ENCODE measurements at places on chromosomes 1 and 21.

DNA sequence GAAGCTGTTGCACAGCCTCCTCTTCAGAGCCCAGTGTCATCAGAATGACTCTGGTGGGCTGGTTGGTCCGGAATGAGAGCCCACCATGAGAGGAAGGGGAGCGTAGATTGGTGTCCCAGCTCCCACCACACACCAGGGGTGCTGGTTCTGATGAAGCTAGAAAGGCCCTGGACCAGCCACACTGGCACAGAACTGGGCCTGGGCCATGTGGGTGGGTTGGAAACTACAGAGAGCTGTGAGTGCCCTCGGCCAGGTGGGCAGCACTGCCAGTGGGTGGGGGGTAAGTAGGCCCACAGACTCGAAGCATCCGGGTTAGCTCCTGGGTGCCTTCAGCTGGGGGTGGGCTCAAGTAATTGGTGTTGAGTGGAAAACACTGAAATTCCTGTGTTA is 11.6 kb upstream of the TFF1 start:
- no peaks in the 10 kb centered on the region for H3K36me3 ChIP-seq
- H3K4me1 ChIP-seq, result no peaks in the 10 kb centered on the region
- no peak overlapping the region for H3K27ac ChIP-seq
- H3K27me3 ChIP-seq, result peaks cover 44% of the 10 kb centered on the region

- no peak overlapping the region for H3K4me3 ChIP-seq
- no peak for DNase-seq
- no peaks in the 10 kb centered on the region for H3K4me1 ChIP-seq
- no peaks in the 10 kb centered on the region for H3K27me3 ChIP-seq
- no peaks in the 10 kb centered on the region for H3K36me3 ChIP-seq
- no peak overlapping the region for H3K27ac ChIP-seq
Observed at GRCh38 chr1:246283771-246284410, 223.2 kb downstream of the SMYD3 start.

GRCh38 chr1:22398656-22399420 is 52.8 kb upstream of the ZBTB40 start:
- H3K4me1 ChIP-seq, result no peaks in the 10 kb centered on the region
- H3K27ac ChIP-seq, result no peak overlapping the region
- H3K4me3 ChIP-seq, result no peak overlapping the region

GRCh38 chr1:32761936-32762335 is 55.2 kb downstream of the YARS1 start:
- no peak overlapping the region for H3K4me3 ChIP-seq
- peak overlapping the region; percentile 7 for H3K27ac ChIP-seq
- H3K27me3 ChIP-seq, result no peaks in the 10 kb centered on the region
- no peak for DNase-seq

GRCh38 chr1:78171736-78172590 is 126.2 kb downstream of the GIPC2 start:
- no peak for DNase-seq
- no peak overlapping the region for H3K27ac ChIP-seq
- no peaks in the 10 kb centered on the region for H3K36me3 ChIP-seq
- H3K4me1 ChIP-seq, result no peaks in the 10 kb centered on the region
- H3K4me3 ChIP-seq, result no peak overlapping the region

GRCh38 chr1:196407358-196408051 is 200.7 kb downstream of the KCNT2 start:
- no peak for DNase-seq
- H3K27me3 ChIP-seq, result no peaks in the 10 kb centered on the region
- H3K4me3 ChIP-seq, result no peak overlapping the region
- H3K27ac ChIP-seq, result peak overlapping the region; percentile 56
- H3K4me1 ChIP-seq, result no peaks in the 10 kb centered on the region

DNA sequence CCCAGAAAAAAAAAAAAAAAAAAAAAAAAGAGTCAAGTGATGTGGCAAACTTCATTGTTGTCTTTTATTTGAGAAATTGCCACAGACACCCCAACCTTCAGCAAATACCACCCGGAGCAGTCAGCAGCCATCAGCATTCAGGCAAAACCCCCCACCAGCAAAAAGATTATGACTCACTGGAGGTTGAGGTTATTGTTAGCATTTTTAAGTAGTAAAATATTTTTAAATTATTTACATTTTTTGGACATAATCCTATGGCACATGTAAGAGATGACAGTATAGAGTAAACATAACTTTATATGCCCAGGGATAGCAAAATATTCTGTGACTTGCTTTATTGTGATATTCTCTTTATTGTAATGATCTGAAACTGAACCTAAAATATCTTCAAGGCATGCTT is 95.6 kb downstream of the CENPF start:
- no peaks in the 10 kb centered on the region for H3K36me3 ChIP-seq
- no peak for DNase-seq
- H3K4me3 ChIP-seq, result no peak overlapping the region
- no peaks in the 10 kb centered on the region for H3K4me1 ChIP-seq
- no peaks in the 10 kb centered on the region for H3K27me3 ChIP-seq

- no peak overlapping the region for H3K27ac ChIP-seq
- no peak overlapping the region for H3K4me3 ChIP-seq
- no peak for DNase-seq
- no peaks in the 10 kb centered on the region for H3K4me1 ChIP-seq
- no peaks in the 10 kb centered on the region for H3K36me3 ChIP-seq
- no peaks in the 10 kb centered on the region for H3K27me3 ChIP-seq
Observed at GRCh38 chr1:193614817-193615216, 428.4 kb upstream of the B3GALT2 start.

GRCh38 chr1:36304521-36304920 is 1.6 kb upstream of the SH3D21 start:
- no peaks in the 10 kb centered on the region for H3K27me3 ChIP-seq
- no peak overlapping the region for H3K27ac ChIP-seq
- H3K36me3 ChIP-seq, result peaks cover 44% of the 10 kb centered on the region
- peaks cover 26% of the 10 kb centered on the region for H3K4me1 ChIP-seq
- no peak for DNase-seq

GRCh38 chr1:61124696-61125095 is 42.3 kb downstream of the NFIA start:
- peaks cover 17% of the 10 kb centered on the region for H3K4me1 ChIP-seq
- no peak overlapping the region for H3K4me3 ChIP-seq
- DNase-seq, result no peak
- no peaks in the 10 kb centered on the region for H3K36me3 ChIP-seq
- no peak overlapping the region for H3K27ac ChIP-seq
- H3K27me3 ChIP-seq, result no peaks in the 10 kb centered on the region

- H3K4me3 ChIP-seq, result no peak overlapping the region
- DNase-seq, result no peak
- no peaks in the 10 kb centered on the region for H3K27me3 ChIP-seq
- H3K36me3 ChIP-seq, result no peaks in the 10 kb centered on the region
- H3K4me1 ChIP-seq, result no peaks in the 10 kb centered on the region
- H3K27ac ChIP-seq, result no peak overlapping the region
Observed at GRCh38 chr1:2101531-2101930, 51.3 kb downstream of the PRKCZ start.

DNA sequence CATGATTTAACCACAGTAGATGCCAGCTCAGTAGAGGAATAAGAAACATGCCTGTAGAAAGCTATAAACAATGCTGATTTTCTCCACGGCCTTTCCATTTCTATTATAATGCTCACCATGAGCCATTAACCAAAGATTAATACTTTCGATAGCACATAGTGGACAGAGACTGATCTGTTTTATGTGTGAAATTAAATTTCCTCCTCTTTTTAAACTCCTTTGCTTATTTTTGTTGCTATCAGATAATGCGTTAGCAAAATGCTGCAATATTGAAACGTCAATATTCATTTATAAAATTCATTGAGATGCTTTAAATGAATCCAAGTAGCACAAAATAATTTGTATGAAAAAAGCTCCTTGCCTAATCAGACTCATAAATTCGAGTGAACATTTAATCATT is 1807.9 kb downstream of the MRPL39 start:
- no peaks in the 10 kb centered on the region for H3K4me1 ChIP-seq
- H3K36me3 ChIP-seq, result no peaks in the 10 kb centered on the region
- no peak overlapping the region for H3K27ac ChIP-seq
- no peak overlapping the region for H3K4me3 ChIP-seq
- no peak for DNase-seq

GRCh38 chr1:42385283-42385682 is 4.7 kb downstream of the RIMKLA start:
- no peak overlapping the region for H3K27ac ChIP-seq
- no peak for DNase-seq
- H3K36me3 ChIP-seq, result no peaks in the 10 kb centered on the region
- no peak overlapping the region for H3K4me3 ChIP-seq

GRCh38 chr1:112540226-112540794 is 31.5 kb downstream of the WNT2B start:
- peaks cover 10% of the 10 kb centered on the region for H3K36me3 ChIP-seq
- no peak overlapping the region for H3K4me3 ChIP-seq
- no peak overlapping the region for H3K27ac ChIP-seq
- peaks cover 25% of the 10 kb centered on the region for H3K4me1 ChIP-seq
- no peaks in the 10 kb centered on the region for H3K27me3 ChIP-seq

DNA sequence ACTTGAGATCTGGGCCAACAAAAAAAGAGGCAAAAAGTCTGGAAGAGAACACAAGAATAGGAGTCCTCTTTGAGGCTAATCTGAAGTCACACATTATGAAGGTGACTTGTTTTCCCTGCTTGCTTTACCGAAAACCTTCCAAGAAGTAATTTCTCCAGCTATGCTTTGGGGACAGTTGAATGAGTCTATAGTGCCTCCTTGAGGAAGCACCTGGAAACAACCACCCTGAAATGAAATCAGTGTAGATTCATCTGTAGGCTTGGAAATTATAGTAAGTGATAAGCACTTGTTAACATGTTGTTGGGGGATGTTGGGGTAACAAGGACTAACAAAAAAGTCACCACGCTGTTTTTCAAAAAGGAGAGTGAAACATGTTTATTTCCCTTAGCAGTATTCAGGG is 23.4 kb upstream of the RPTN start:
- no peak for DNase-seq
- peaks cover 20% of the 10 kb centered on the region for H3K4me1 ChIP-seq
- no peak overlapping the region for H3K27ac ChIP-seq
- H3K4me3 ChIP-seq, result no peak overlapping the region

- H3K4me1 ChIP-seq, result peaks cover 3% of the 10 kb centered on the region
- H3K36me3 ChIP-seq, result peaks cover 26% of the 10 kb centered on the region
- H3K27ac ChIP-seq, result no peak overlapping the region
- DNase-seq, result no peak
Observed at GRCh38 chr1:223006371-223006770, 136.7 kb downstream of the TLR5 start.

DNA sequence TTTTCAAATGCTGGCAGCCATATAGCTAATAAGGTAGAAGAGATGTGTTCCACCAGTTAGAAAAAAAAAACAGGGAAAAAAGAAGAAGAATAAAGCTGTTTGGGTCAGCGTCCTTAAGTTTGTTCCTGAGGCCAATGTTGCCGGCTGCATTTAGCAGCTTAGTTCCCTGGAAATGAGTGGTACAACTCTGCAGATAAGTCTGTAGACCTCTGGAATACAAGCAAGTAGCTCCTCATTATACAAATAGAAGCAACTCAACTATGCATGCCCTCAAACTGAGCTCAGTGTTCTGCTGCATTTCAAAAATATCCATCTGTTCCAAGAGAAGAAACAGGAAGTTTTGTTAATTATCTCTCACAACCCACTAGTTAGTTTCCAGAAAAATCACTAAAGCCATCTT is 181.2 kb upstream of the PKN2 start:
- H3K27ac ChIP-seq, result no peak overlapping the region
- no peaks in the 10 kb centered on the region for H3K36me3 ChIP-seq
- no peaks in the 10 kb centered on the region for H3K4me1 ChIP-seq
- H3K27me3 ChIP-seq, result no peaks in the 10 kb centered on the region

DNA sequence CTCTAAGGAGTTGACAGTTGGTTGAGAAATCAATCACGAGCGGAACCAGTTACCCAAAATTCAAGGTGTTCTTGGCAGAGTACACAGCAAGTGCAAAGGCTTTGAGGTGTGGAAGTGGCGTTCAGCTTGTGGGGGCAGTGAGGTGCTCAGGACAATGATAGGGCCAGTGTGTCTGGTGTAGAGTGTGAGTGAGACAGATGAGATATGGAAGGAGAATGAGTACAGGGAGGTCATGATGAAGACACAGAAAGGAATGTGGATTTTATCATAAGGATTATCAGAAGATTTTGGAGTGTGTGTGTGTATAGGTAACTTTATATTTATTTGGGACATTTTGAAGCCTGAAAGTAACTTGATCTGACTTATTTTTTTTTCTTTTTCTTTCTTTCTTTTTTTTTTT is 40.9 kb downstream of the IFI44 start:
- no peak overlapping the region for H3K27ac ChIP-seq
- H3K4me3 ChIP-seq, result no peak overlapping the region
- no peak for DNase-seq
- H3K36me3 ChIP-seq, result no peaks in the 10 kb centered on the region
- no peaks in the 10 kb centered on the region for H3K27me3 ChIP-seq

GRCh38 chr1:218209351-218209861 is 75.7 kb upstream of the RRP15 start:
- no peak overlapping the region for H3K4me3 ChIP-seq
- H3K36me3 ChIP-seq, result no peaks in the 10 kb centered on the region
- no peak for DNase-seq

DNA sequence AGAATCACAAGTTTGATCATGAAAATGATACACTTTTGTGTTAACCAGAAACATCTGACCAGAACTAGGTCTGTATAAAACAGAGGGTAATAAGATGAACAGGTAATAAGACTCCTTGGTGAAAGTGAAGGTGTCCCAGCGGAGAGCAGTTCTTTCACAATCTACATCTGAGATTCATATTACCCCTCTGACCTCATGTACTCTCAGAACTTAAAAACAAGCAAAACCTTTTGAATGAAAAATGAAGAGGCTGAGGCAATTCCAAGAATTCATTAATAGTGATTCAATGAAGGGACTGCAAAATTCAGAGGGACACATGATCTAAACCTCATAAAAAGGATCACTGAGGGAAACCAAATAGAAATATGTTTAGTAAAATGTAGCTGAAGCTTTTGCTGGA is 10.9 kb upstream of the MPZL1 start:
- no peak for DNase-seq
- H3K27me3 ChIP-seq, result no peaks in the 10 kb centered on the region
- H3K4me3 ChIP-seq, result no peak overlapping the region
- no peaks in the 10 kb centered on the region for H3K36me3 ChIP-seq

- no peaks in the 10 kb centered on the region for H3K27me3 ChIP-seq
- no peaks in the 10 kb centered on the region for H3K4me1 ChIP-seq
- no peaks in the 10 kb centered on the region for H3K36me3 ChIP-seq
- DNase-seq, result no peak
- H3K4me3 ChIP-seq, result no peak overlapping the region
Observed at GRCh38 chr1:99270646-99271045, 6.4 kb downstream of the PLPPR4 start.

DNA sequence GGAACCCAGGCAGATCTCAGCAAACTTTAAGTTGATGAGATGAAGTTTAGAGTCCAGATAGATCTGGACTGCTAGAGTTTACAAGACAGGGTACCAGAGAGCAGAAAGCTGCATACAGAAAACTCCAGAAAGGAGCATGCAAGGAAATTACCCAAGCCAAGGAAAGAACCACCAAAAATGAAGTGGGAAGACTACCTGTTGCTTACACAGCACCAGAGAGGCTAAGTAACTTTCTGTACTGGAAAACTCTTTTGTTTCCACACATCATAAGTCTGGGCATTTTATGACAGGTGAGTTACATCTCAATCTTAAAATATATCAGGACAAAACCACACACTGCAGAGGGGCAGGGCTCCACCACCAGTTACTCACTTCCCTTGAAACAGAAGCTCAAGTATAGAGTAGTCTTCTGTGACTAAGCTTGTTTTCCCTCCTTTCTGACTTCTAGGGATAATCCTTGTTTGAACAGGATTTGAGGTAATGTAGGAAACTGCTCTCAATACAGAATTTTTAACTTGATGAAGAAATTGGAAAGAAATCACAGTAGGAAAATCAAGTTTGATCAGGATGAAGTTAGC is 17.4 kb upstream of the GJA9 start:
- no peaks in the 10 kb centered on the region for H3K27me3 ChIP-seq
- no peak overlapping the region for H3K4me3 ChIP-seq
- no peaks in the 10 kb centered on the region for H3K36me3 ChIP-seq
- no peak overlapping the region for H3K27ac ChIP-seq
- H3K4me1 ChIP-seq, result no peaks in the 10 kb centered on the region
- DNase-seq, result no peak
